ENCODE measurements at places on chromosomes 2 and 18. TPM values are rescaled to one million over a fixed set of nuclear protein-coding genes. Genes with fewer than 3 reads are reported as not detected.

GRCh38 chr2:157936406-157936805, 60.3 kb upstream of the ACVR1 start:
- DNase-seq = peak; percentile 29

DNA sequence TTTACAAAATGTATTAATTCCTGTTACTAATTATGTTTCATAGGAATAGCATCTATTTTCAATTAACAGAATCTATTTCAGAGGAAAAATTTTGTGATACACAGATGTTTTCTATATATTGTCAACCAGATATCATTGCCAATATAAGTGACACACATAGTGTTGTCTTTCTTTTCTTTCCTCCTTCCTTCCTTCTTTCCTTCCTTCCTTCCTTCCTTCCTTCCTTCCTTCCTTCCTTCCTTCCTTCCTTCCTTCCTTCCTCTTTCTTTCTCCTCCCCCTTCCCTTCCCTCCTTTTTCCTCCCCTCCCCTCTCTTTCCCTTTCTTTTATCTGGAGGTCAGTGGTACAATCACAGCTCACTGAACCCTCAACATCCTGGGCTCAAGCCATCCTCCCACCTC, 146.5 kb upstream of the DSEL start:
- no peak for DNase-seq

DNA sequence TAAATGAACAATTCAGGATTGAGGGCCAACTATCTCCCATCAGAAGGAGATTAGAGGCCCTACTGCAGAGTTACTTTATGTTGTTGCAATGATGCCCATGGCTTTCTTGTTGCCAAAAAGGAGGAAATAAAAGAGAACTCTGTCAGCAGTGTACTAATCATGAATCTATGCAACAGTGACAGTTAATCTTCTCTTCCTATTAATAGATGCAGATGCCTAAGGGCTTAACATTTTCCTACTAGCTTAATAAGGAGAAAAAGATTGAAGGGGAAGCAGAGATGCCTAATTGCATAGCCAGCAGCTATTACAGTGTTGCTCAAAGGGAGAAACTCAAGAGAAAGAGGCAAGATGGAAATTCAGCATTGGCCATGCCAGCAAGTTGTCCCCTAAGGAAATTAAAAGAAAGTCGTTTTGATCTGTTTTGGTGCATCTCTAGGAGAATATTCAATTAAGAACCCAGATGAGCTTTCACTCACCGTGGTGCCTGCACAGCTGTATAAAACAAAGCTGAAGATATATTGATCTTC, 107.1 kb upstream of the KCNJ3 start:
- DNase-seq = no peak

DNA sequence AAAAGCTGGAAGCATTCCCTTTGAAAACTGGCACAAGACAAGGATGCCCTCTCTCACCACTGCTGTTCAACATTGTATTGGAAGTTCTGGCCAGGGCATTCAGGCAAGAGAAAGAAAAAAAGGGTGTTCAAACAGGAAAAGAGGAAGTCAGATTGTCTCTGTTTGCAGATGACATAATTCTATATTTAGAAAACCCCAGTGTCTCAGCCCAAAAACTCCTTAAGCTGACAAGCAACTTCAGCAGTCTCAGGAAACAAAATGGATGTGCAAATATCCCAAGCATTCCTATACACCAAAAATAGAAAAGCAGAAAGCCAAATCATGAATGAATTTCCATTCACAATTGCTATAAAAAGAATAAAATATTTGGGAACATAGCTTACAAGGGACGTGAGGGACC, 11.1 kb downstream of the SLC8A1 start:
- DNase-seq = no peak

- DNase-seq = peak; percentile 75
These were observed 27.1 kb upstream of the SULT1C3 start for GRCh38 chr2:108212671-108213070.

DNA sequence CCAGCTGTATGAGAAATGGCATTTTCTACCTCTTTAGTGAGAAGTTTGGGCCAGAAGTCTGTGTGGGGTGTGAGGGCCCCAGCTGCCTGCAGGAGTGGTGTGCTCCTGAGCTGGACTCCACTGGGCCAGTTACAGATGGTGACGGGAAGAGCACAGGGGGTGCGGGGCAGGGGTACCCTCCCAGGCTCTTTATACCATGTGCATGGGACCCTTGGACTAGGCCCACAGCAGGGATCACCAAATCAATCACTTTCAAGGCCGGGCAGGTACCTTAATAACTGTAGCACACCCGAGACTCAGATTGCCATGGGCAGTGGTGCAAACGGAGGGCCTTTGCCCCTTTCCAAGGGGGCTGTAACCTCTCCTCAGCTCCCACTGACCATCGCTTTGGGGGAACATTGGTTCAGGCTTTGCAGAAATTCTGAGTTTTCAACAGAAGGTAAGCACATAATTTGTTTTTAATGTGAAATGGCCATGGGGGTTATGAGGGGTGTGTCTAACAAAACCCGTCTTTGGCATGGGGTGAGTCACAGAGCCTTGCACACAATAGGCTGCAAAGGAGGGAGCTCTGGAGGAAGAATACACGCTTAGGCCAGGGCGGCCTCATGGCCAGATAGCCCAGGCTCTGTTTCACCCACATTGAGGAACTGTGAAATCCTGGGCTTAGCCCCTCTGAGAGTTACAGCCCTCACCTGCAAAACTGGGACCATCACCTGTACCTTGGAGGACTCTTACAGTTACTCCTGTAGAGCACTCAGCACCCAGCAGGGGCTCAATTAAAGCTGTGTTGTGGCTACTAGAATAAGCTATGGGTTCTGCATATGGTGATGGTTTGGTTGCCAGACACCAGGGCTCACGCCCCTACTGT, 141.0 kb upstream of the BCL2L11 start:
- no peak for DNase-seq

DNA sequence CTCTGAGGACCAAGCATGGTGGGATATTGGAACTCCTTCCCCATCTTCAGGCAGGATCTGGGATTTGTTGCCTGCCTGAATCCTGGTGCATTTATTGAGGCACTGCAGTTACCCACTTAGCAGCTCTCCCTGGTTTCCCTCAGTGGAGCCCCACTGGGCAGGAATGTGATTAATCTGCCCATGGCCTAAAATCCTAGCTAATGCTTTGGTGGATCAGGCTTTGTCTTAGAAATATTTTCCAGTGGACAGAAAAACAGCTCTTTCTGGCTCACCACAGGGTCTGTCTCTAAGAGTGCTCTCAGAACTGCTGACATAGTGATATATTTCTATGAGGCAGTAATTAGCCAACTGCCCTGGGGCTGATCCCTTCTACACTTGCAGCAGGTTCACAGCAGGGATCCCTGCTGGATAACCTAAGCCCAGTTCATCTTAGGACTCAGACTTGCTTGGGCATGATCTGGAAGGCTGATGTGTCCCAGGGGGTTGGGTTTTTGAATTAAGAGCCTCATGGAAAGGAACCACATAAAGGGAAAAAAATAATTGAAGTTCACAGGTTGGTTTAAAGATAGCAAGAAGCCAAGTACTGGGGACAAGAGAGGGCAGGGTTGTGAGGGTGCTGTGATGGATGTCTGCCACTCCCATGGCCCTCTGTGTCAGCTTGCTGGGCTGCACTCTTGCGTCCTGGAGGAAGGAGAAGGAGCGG, 44.3 kb upstream of the ZDBF2 start:
- DNase-seq = peak; percentile 82

GRCh38 chr2:74205596-74205995, 7.2 kb downstream of the MTHFD2 start:
- DNase-seq = peak; percentile 50

GRCh38 chr2:224127871-224128501, 88.9 kb upstream of the SERPINE2 start:
- DNase-seq = no peak

DNA sequence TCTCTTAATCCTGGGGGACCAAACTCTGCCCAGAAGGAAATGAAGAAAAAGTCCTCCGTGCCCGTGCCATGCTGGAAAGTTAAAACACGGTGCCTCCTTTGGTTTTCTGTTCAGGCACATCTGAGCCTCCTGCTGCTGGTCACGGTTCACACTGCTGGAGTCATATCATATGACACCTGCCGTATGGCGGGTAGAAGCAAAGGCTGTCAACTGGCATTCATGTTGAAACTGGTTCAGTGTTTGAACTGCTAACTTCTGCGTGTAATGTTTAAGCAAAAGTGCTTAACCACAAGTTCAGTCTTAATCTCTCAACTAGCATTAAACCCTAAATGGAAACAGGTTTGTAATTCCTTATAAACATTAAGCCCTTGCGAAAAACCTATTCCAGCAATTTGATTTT, 3.1 kb downstream of the STK39 start:
- peak; percentile 76 for DNase-seq

DNA sequence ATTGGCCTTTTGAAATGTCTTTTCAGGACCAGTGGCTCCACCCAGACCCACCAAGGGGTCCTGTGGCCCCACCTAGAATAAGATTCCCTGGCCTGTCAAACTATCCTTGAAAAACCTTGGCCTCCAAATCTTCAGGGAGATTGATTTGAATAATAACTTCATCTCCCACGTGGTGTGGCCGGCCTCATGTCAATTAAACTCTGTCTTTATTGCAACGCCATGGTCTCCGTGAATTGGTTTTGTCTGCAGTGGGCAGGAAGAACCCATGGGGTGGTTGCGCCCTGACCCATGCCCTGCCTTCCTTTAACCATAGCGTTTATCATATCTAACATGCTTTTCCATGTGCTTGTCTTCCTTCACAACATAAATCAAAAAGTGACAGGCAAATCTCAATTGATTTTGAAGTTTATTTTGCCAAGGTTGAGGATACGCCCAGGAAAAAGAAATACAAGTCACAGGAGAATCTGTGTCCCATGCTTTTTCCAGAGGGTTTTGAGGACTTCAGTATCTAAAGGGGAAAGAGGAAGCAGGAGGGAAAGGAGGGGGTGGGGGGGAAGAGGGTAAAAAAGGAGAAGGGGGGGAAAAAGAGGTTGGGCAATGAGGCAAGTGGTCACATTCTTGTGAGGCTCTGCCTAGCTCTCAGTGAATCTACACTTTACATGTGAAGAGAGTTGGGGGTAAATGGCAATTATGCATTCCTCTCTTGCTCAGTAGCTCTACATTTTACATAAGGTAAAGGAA, 66.5 kb upstream of the CABLES1 start:
- no peak for DNase-seq

Gene SRD5A2
- under 0.01 TPM for total RNA-seq

GRCh38 chr2:111133603-111134002, 12.9 kb downstream of the BCL2L11 start:
- no peak for DNase-seq

DNA sequence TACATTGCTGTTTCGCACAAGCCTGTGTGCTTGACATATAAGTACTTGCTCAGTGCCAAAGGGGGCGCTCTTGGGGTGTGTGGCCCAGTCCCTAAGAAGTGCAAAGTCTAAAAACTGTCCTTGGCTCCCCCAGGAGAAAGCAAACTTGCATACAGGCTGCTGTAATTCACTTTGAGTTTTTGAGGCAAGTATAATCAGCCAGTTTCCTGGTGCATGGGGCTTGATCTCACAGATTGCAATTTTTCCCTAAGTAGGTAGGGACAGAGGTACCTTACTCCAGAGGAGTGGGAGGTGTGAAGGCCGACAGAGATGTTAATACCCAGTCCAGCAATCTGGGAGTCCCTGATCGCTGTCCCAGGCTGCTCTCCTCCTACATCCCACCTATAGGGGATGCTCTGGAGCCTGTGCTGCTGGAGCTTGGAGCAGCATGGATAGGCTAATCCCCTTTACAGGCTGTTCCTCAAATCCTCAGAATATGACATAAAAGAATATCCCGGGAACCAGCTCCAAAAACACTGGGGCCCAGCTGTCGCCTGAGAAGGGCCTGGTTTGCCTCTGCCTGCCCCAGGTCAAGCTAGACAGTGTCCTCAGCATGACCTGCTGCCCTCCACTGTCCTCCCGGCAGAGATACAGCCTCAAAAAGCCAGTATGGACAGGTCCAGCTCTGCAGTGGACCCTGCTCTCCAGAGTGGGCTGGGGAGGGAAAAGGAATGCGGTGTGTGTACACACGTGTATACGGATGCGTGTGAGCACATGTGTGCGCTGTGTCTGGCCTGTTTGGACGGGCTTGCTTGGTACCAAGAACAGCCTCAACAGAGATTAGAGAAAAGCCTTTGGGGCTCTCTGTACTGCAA, 136.5 kb upstream of the HAAO start:
- no peak for DNase-seq

DNA sequence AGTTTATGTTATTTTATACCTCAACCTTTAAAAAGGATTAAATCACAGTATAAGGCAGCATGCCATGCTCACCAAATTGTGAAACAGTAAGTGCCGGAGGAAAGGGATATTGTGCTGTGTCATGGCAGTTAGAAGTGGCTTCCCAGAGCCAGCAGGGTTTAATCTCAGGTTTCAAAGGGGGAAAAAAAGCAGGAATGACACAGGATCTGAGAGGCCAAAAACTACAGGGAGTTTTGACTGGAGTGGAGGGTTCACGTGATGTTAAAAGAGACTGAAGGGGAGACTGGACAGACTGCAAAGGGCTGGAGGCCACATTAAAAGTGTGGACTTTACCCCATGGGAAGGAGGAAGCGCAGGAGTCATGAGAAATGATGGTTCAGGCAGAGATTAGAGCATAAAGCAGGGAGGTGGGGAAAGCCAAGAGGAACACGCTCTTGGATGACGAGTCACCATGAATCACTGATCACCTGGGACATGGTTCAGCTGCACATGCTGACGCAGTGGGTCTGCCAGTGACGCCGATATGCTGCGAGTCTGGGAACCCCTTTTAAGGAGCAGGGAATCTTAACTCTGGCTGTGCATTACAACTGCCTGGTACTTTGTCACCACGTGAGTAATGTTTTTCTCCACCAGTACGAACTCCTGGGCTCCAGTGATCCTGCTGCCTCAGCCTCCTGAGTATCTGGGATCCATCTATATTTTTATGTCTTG, 6.1 kb downstream of the CHMP1B start:
- DNase-seq = peak; percentile 100

Gene SPEG
- total RNA-seq = 55.4 TPM

DNA sequence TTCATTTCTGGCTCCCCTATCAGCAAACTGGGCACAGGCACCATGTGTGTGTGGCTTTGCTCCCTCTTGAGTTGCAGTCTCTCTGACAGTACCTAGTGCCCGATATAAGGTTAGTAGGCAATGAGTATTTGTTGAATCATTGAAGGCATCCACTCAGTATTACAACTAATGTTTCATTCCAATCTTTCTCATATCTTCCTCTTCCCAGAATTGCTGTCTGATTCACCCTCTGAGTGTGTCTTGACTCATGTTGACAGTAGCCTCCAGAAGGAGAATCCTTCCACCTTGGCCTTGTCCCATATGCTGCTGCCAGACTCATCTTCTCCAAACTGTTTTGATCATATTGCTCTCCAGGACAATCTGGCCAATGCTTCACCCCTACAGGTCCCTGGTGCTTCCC, 202.5 kb downstream of the LRRTM1 start:
- no peak for DNase-seq

Gene FOXI3
- total RNA-seq = 1.5 TPM

- no peak for DNase-seq
These were observed 188.7 kb upstream of the NRXN1 start for GRCh38 chr2:51220606-51221005.

GRCh38 chr2:235944591-235944990, 223.6 kb downstream of the GBX2 start:
- DNase-seq = no peak

DNA sequence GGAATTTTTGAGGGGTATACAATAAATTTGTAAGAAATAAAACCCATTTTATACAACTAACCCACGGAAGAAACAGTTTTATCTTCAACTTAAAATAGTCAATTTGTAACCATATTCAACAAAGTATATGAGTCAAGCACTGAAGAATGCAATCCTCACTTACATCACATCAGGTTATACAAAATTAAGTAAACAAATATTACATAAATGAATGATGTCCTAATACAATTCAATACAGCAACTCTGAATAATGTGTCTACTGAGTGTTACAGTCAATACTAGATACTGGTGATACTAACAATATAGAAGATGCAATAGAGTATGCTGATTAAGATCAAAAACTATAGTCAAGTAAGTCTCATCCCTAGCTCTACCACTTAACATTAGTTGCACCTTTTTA, 58.6 kb downstream of the FANCL start:
- peak; percentile 9 for DNase-seq
